ENCODE measurements at places on chromosomes 13 and 19.

DNA sequence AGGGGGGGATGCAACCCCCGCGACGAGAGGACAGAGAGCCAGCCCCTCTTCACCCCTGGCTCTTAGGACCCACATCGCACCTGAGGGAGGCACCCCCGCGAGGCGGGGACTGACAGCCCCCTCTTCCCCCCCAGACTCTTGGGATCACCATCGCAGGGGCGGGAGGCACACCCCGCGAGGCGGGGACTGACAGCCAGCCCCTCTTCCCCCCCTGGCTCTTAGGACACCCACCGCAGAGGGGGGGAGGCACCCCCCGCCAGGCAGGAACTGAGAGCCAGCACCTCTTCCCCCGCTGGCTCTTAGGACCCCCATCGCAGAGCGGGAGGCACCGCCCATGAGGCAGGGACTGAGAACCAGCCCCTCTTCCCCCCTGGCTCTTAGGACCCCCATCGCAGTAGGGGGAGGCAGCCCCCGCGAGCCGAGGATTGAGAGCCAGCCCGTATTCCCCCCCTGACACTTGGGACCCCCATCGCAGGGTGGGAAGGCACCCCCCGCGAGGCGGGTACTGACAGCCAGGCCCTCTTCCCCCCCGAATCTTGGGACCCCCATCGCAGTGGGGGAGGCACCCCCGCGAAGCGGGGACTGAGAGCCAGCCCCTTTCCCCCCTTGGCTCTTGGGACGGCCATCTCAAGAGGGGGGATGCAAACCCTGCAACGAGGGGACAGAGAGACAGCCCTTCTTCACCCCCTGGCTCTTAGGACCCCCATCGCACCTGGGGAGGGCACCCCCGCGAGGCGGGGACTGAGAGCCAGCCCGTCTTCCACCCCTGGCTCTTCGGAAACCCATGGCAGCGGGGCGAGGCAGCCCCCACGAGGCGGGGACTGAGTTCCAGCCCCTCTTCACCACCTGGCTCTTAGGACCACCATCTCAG is 2425.1 kb upstream of the PCDH20 start:
- no peak for DNase-seq

DNA sequence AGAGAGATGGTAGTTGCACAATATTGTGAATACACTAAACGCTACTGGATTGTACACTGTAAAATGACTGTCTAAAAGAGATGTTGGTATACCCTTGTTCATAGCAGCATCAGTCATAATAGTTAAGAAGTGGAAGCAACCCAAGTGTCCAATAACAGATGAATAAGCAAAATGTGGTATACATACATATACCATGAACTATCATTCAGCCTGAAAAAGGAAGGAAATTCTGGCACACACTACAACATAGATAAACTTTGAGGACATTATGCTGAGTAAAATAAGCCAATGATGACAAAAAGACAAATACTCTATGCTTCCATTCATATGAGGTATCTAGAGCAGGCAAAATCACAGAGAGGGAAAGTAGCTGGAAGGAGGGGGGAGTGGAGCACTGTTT is 16.0 kb downstream of the DZIP1 start:
- no peak for DNase-seq

GRCh38 chr19:10133596-10133995 is 13.9 kb upstream of the EIF3G start:
- DNase-seq, result no peak

DNA sequence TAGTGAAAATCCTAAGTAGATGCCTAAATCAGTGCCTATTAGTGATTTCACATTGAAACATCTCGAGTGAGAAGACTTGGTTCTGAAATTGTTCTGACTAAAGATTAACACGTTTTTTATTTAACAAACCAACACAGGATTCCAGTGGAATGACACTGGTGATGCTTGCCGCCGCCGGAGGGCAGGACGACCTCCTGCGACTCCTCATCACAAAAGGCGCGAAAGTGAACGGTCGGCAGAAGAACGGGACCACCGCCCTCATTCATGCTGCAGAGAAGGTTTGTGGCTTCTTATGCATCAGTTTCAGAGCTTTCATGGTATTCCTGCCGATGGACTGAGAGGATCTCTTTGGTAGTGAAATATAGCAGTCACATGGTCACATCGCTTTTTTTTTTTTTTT is 28.1 kb downstream of the MPHOSPH8 start:
- no peak for DNase-seq

GRCh38 chr13:71770710-71771109 is 96.3 kb downstream of the DACH1 start:
- no peak for DNase-seq

- no peak for DNase-seq
These were observed 26.4 kb downstream of the C13orf46 start for GRCh38 chr13:113947311-113948033.

GRCh38 chr13:64855506-64855905 is 2374.6 kb downstream of the PCDH9 start:
- DNase-seq, result no peak

GRCh38 chr13:22499919-22500318 is 680.9 kb upstream of the SGCG start:
- DNase-seq, result no peak
